CD4-positive, alpha-beta T cell treated with Interferon gamma for 1 hour (primary cell): ENCODE measurements at places on chromosomes 6 and 20.
A peak's percentile ranks its signal among the peaks of the same experiment; 100 is the strongest.

GRCh38 chr20:13187899-13188298, 33.2 kb upstream of the ISM1 start:
- DNase-seq = no peak

DNA sequence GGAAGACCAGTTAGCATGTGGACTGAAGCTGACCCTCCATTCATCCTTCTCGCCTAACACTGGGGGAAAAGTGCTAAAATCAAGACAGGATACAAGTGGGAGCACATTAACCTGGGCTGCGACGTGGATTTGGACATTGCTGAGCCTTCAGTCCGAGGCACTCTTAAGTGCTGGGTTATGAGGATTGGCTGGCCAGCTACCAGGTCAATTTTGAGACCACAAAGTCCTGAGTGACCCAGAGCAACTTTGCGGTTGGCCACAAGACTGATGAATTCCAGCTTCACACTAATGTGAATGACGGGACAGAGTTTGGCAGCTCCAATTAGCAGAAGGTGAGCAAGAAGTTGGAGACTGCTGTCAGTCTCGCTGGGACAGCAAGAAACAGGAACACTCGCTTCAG, 20.7 kb downstream of the FUCA2 start:
- no peak for DNase-seq

DNA sequence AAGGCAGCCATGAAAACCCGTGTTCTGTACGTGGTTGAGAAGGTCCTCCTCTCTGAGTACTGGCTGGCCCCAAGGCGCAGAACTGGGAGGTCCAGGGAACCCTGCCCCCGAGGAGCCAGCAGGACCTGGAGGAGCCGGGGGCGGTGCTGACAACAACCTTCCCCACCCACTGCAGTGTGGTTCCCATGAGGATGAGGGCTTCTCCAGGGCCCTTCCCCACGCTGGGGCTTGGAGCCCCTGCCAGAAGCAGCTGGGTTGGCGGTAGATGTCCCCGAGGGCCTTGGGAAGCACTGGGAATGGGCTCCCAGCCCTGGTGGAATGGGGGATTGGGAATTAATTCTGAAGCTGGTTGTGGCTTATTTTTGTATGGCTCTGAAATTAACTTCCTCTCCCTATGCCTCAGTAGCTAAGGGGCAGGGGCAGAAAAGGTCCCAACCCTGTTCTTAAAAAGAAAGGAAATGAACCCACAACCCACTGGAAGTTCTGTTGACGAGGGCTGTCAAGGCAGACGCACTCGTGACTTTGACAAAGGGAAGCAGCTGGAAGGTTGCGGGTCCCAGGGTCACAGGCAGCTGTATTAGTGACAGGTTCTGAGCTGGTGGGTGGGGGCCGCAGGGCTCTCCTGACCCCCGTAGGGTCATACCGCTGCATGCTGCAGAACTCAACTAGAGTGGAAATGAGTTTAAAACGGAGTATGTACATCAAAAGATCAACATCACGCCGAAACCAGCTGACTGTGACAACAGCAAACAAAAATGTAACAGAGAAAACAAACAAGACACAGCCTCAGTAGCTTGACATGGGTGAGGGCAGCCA, 13.9 kb upstream of the HELZ2 start:
- no peak for DNase-seq

DNA sequence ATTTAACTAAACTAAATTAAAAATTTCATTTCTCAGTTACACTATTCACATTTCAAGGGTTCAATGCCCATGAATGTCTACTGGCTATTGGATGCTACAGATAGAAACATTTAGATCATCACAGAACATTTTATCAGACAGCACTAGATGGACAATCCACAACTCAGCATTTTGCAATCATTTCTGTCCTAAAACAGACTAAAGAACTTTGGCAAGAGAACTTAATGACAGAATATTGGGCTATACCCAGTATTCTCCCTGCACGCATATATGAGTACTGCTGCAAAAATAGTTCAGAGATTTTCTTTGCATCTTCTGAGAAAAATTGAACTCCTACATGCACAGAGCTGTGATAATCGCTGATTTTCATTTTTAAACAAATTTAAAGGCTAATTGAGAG, 36.1 kb upstream of the FBXO30 start:
- DNase-seq = no peak

- DNase-seq = no peak
These were observed 476 bp downstream of the IGF2R start for GRCh38 chr6:159969204-159969912.

DNA sequence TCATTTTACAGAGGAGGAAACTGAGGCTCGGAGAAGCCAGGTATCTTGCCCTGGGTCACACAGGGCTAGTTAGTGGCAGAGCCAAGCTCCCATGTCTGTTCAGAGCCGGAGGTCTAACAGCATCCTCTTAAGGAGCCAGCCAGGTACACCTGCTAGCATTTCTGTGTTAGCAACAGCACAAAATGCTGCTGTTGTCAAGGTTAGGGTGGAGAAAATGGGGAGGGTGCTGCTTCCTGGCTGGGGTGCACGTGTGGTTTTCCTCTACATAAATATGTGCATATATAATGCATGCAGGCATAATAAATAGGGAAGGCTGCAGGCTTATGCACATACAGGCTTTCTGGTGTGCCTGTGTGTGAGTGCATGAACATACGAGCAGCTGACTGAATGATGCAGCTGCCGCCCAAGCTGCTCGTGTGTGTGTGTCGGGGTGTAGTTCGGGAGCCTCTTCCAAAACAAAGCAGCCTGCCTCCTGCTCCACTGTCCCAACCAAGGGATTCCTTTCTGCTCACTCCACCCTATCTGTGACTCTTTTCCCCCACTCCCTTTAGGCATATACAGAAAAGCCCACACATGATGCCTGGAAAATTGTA, 86.6 kb downstream of the CD40 start:
- no peak for DNase-seq

- DNase-seq = no peak
These were observed 62.8 kb upstream of the TFB1M start for GRCh38 chr6:155377061-155377460.

GRCh38 chr6:49632727-49633126, 3.9 kb downstream of the RHAG start:
- DNase-seq = no peak

DNA sequence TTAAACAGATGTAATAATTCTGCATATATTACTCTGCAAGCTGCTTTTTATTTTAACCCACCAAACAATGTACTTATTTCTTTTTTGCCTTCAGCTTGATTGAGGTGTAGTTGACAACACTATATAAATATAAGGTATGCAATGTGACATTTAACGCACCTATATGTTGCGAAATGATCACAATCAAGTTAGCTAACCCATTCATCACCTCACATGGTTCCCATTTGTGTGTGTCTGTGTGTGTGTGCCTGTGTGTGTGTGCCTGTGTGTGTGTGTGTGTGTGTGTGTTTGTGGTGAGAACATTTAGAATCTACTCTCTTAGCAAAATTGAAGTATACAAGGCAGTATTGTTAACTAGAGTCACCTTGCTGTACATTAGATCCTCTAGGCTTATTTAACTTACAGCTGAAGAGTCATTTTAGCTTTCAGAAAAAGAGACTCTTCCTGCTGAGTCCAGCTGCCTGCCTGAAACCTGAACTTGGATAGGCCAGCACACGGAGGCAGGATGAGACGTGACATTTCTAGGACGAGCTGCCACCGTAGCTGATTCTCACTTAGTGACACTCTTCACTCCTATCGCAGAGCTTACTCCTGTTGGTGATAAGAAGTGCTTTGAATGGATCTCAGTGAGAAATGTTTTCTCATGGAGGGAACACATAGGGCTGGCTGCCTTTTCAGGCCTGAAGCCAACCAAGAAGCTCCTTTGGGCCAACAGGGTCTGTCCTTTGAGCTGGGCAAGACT, 126.5 kb upstream of the RIPOR2 start:
- DNase-seq = no peak

- no peak for DNase-seq
These were observed 226.6 kb downstream of the ALDH8A1 start for GRCh38 chr6:134723081-134723871.

GRCh38 chr6:71745525-71745924, 140.8 kb upstream of the RIMS1 start:
- DNase-seq = no peak

DNA sequence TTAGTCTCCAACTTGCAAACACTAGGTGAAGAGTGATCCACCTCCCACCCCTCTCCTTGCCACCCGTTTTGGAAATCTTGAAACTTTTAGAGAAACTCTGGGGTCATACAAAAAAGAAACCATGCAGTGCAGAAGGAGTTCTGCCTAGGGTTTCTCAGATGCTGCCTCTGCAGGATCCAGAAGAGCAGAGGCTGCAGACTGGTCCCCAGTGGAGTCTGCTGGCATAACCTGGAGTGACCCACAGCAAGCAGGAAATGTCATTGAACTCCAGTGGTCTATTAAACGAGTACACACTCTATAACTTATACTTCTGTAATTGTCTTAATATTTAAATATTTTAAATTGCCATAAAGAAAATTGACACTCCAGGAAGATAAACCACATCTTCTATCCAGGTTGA, 280.7 kb upstream of the NT5E start:
- no peak for DNase-seq

DNA sequence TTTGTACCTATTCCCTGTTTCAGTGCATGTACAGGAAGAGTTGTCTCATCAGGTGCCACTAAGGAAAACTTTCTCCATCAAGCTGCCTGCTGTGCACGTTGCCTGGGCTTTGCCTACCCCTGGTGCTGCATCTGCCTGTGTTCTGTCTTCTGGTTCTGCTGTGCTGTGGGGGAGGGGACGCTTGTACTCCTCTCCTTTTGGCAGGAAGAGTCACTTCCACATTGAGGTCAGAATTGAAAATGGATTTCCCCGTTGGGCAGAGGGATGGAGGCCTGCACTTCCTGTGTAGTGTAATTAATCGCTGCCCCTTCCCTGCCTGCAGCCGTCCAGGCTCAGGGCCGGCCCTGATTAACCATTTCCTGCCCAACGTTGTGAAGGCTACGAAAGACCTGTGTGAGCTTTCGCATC, 153.3 kb downstream of the SCML4 start:
- peak; percentile 62 for DNase-seq

- DNase-seq = peak; percentile 30
These were observed 6.5 kb upstream of the SLC24A3 start for GRCh38 chr20:19205981-19206396.

GRCh38 chr20:19750907-19751636, 7.0 kb upstream of the RIN2 start:
- DNase-seq = no peak

DNA sequence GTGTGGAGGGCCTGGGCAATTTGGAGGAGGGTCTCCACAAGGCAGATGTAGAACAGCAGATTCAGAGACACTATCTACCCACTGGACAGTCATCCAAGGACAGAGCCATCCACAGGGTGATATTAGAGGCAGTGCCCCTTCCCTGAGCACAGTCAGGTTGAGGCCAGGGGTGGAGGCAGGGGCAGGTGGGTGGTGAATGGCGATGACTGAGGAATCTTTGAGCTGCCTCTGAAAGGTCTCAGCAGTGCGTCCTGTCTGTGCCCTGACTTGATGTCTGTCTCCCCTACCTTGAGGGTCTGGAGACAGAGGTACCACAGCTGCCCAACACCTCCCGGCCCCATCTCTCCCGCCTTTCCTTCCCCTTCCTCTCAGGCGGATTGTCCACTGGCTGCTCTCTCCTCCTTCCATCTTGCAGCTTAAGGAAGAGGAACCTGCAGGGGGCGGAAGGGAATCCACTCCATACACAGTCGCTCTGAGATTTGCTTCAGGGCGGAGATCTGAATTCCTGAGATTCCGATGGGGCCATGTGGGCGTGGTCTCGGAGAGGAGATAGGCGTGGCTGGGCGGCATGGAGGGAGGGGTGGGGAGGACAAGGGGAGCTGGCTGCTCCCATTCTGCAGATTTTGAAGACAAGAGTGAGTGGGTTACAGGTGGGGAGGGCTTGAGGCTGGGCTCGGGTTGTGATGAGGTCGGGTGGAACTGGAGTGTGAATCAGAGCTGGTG, 1.7 kb downstream of the MUCL3 start:
- DNase-seq = no peak

- no peak for DNase-seq
These were observed 723 bp upstream of the ZNF451 start for GRCh38 chr6:57089265-57089664.

GRCh38 chr20:52231230-52231746, 39.7 kb upstream of the ZFP64 start:
- DNase-seq = no peak

DNA sequence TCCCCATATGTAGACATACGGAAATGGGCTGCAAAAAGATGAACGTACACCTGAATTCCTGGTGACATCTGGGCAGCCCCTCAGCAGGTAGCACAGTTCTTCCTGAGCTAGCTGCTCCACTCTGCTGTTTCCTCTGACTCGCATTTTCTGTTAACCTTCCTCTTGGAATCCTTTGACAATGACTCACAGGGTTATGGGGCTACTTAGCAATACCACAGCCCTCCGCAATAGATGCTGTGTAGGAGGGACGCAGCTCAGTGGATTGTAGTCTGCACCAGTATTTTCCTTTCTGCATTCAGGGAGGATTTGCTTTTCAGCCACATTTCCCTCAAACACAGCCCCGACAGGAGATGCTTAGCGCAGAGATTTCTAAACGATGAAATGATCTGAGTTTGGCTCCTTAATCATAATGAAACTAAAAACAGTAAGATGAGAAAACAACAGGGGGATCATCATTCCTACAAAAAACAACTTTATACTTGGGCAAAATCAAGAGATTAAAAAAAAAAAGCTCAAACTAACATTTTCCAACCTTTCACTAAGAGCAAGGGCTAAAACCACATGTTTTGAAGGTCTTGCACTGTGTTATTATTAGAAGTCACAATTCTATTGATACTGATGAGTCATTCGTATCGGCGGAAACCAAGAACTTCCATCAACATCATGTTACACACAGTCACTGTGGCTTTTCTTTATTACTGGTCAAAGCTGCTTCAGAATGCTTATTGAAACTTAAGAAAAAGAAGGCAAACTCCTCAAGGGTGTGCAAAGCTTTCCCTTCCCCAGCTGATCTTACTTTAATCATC, 12.2 kb downstream of the BACH2 start:
- DNase-seq = no peak

DNA sequence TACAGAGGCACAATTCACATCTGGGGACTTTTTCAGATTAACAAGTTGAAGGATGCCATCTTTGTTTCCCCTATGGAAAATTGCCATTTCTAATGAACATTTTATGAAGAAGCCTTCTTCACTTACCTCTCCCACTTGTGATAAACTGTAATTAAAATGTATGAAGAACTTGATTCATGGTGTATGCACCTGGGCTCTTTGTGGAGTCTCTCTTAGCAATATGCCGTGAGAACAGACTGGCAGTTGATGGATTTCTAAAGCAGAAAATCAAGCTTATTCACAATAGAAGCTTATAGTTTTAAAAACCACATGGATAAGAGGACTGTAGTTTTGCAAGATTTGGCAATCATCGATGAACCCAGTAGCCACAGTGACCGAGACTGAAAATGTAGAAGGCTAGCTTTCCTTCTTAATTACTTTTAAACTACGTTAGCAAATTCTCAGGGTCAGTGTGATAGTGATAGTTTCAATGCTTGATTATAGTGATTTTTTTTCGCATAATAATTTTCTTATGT, 270.6 kb downstream of the PRL start:
- DNase-seq = no peak
